ENCODE measurements at places on chromosomes 4 and X. TPM values are rescaled to one million over a fixed set of nuclear protein-coding genes. Genes with fewer than 3 reads are reported as not detected.

Gene ANKRD50
- total RNA-seq: 51.2 TPM

Gene GYG2
- 6.1 TPM for total RNA-seq

DNA sequence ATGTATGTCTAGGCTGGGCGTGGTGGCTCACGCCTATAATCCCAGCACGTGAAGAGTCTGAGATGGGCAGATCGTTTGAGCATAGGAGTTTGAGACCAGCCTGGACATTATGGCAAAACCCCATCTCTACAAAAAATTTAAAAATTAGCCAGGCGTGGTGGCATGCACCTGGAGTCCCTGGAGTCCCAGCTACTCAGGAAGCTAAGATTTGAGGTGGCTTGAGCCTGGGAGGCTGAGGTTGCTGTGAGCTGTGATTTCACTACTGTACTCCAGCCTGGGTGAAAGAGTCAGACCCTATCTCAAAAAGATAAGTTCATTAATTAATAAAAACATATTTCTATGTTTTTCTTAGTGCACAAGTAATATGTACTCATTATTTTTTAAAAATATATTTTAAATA is 238.1 kb downstream of the ARHGAP24 start:
- no peaks in the 10 kb centered on the region for H3K36me3 ChIP-seq
- no peak overlapping the region for H3K27ac ChIP-seq
- no peaks in the 10 kb centered on the region for H3K27me3 ChIP-seq
- H3K4me1 ChIP-seq: no peaks in the 10 kb centered on the region
- H3K4me3 ChIP-seq: no peak overlapping the region

GRCh38 chr4:6180841-6181631 is 19.3 kb downstream of the JAKMIP1 start:
- no peaks in the 10 kb centered on the region for H3K4me1 ChIP-seq
- no peaks in the 10 kb centered on the region for H3K36me3 ChIP-seq

DNA sequence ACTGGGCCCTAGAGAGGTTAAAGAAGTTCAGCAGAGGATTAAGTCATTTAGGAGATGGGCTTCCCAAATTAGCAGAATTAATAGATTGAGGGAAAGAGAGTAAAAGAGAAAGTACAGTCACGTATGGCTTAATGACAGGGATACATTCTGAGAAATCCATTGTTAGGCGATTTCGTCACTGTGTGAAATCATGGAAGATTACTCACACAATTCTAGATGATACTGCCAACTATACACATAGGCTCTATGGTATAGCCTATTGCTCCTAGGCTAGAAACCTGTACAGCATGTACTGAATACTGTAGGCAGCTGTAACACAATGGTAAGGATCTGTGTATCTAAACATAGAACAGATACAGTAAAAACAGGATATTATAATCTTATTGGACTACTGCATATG is 180.6 kb downstream of the RNF150 start:
- H3K4me3 ChIP-seq: no peak overlapping the region
- no peaks in the 10 kb centered on the region for H3K36me3 ChIP-seq
- no peak overlapping the region for H3K27ac ChIP-seq
- no peaks in the 10 kb centered on the region for H3K27me3 ChIP-seq
- DNase-seq: no peak
- H3K4me1 ChIP-seq: peaks cover 17% of the 10 kb centered on the region

DNA sequence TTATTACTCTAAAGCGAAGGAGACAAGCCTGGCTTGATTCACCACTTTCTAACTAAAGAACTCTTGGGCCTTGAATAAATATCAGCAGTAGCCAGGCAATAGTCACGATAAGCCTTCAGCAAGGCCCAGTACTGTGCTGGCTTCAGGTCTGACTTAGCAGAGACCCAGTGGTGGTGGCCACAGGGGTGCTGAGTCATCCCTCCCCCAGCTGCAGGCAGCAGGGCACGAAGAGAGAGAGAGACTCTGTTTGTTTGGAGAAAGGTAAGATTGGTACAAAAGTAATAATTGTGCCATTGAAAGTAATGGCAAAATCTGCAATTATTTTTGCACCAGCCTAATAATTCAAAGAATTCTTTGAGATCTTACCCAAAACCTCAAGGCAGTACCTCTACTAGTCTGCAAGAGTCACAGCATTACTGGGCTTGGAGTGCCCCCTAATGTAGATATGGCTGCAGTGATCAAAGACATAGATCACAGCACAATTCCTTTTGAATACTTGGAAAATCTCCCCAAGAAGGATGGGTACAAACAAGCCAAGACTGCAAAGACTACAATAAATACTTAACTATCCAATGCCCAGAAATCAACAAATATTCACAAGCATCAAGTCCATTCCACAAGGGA is 159.5 kb upstream of the USP38 start:
- no peaks in the 10 kb centered on the region for H3K36me3 ChIP-seq
- peak; percentile 34 for DNase-seq
- H3K4me1 ChIP-seq: no peaks in the 10 kb centered on the region
- H3K27ac ChIP-seq: no peak overlapping the region
- H3K27me3 ChIP-seq: no peaks in the 10 kb centered on the region

DNA sequence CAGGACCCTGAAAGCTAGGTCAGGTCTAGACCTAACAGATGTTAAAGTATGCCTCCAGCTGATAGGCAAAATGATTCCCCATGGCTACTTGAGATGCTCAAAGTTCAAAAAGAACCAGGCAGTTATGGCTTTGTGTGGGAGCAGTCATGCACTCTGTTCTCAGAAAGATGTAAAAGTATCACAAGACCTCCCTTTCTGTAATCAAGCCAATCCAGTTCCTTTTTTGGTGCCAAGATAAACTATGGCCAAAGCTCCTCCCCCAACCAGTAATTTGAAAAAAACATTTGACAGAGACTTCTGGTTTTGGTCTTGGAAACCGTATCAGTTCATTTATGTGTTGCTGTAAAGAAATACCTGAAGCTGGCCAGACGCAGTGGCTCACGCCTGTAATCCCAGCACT is 340.9 kb downstream of the CHIC1 start:
- no peak overlapping the region for H3K27ac ChIP-seq
- H3K4me3 ChIP-seq: no peak overlapping the region
- no peaks in the 10 kb centered on the region for H3K36me3 ChIP-seq
- H3K4me1 ChIP-seq: no peaks in the 10 kb centered on the region
- DNase-seq: no peak

DNA sequence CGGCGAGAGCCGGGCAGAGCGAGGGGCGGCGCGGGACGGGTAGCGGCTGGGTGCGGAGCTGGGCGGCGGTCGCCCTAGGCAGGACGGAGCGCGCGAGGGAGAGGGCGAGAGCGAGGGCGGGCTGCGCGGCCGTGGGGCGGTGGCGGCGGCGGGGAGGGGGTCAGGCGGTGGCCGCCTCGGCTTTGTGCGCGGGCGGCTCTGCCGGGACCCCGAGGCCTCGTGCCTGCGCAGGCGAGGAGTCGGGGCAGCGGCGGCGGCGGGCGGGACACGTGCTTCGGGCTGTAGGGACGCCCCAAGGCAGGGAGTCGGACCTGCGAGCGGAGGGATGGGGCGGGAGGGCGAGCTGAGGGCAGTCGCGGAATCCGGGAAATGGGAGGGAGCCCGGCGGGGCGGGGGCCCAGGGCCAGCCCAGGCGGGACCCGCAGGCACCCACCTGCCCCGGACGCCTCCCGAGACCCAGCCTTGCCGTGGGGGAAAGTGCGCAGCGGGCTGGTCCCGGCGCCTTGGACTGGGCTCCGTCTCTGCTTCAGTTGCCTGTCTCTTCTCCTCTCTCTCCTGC is 465 bp downstream of the BMPR1B start:
- DNase-seq: peak; percentile 87
- no peaks in the 10 kb centered on the region for H3K36me3 ChIP-seq
- H3K4me3 ChIP-seq: peak overlapping the region; percentile 60
- peak overlapping the region; percentile 70 for H3K27ac ChIP-seq
- H3K27me3 ChIP-seq: no peaks in the 10 kb centered on the region

DNA sequence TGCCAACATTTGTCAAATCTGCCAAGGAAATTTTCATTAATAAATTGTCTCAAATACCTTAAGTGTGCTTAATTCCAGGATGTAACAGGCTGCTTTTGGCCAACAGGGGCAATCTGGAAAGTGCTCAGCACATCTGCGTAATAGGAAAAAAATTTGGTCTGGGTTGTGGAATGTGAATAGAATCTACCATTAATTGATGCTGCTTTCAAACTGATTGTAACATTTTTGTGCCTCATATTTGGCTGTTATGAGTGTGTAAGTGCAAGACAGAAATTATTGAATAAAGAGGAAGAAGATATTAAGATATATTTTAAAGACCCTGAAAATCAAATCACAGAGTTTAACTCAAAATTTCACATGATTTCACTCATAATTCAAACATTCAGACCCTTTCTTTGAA is 41.1 kb downstream of the REELD1 start:
- peaks cover 25% of the 10 kb centered on the region for H3K4me1 ChIP-seq
- no peak for DNase-seq
- peaks cover 17% of the 10 kb centered on the region for H3K36me3 ChIP-seq
- no peak overlapping the region for H3K27ac ChIP-seq
- H3K27me3 ChIP-seq: no peaks in the 10 kb centered on the region

DNA sequence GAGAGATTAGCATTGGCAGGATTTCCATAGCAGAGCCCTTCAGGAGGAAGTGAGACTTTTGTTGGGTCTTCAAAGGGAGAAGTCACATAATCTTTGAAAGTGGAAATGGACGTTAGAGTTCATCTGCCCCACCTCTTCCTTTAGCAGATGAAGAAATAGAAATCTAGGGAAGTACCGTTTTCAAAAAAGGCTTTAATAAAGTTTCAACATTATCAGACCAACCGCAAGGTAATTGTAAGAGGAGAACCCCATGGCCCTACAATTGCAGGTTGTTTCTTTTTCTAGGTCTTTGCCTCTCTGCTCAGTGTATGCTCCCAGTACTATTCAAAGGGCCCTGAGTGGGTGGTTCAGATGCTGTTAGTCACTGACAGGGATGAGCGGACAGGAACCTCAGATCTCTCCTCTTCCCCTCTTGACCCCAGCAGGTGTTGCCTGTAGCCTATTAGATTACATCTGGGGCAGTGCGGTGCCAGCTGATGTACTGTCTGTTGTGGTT is 48.6 kb upstream of the AP1S2 start:
- H3K4me1 ChIP-seq: no peaks in the 10 kb centered on the region

DNA sequence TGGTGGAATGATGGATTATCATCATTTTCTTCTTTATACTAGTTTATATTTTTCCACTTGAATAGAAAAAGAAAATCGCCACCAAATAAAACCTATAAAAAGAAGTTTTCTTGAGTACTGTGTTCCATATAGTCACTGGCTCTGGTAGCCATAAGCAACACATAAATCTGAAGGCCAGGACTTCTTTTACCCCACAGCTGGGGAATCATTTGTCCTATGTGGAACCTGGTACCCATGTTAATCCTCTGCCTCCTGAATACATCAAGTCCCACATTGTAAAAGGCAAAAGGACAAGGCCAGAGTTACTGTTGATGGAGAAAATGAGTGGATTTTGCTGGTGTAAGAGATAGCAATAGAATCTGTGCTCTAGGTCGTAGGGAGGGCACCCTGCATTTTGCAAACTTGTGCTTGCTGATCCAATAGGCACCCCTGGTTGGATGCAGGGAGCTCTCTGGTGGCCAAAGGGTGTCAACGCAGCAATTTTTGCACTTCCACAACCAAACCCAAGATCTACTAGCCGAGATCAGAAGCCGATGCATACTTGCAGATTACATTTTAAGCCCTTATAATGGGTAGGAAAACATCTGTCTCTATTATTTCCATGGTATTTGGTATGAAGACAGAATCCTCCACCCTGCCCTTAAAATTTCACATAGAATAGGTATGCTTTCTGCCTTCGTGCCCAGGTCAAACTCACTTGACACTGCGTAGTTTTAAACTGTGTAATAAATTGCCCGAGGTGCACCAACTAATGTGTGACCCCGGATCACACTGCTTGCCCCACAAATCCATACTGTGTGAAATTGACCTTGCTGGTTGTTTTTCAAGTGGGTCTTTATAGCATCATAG is 146.2 kb upstream of the SCML1 start:
- DNase-seq: peak; percentile 65
- H3K4me1 ChIP-seq: peaks cover 3% of the 10 kb centered on the region
- H3K4me3 ChIP-seq: peak overlapping the region; percentile 11
- H3K27me3 ChIP-seq: no peaks in the 10 kb centered on the region
- H3K36me3 ChIP-seq: no peaks in the 10 kb centered on the region
- no peak overlapping the region for H3K27ac ChIP-seq
